ENCODE measurements at places on chromosomes 2 and 18.

DNA sequence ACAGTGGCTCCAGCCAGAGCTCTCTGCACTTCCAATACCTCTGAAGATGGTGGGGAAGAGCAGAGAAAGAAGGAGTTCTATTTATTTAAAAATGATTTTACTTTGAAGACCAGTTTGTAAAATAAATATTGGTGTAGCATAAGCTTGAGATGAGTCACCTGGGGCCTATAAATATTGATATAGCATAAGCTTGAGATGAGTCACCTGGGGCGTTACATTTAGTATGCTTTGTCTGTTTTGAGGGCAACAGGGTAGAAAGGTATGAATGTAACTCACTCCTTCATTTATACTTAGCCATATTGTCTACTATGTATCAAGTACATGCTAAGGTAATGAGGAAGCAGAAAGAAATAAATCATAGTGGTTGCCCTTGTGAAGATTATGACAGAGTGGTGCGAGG is 7.7 kb upstream of the SULT1C4 start:
- H3K36me3 ChIP-seq: no peaks in the 10 kb centered on the region
- no peaks in the 10 kb centered on the region for H3K4me1 ChIP-seq
- DNase-seq: no peak
- H3K4me3 ChIP-seq: no peak overlapping the region
- H3K27me3 ChIP-seq: no peaks in the 10 kb centered on the region

GRCh38 chr2:235841863-235842262 is 326.3 kb downstream of the GBX2 start:
- no peak overlapping the region for H3K4me3 ChIP-seq
- no peak for DNase-seq
- no peaks in the 10 kb centered on the region for H3K4me1 ChIP-seq
- no peaks in the 10 kb centered on the region for H3K27me3 ChIP-seq
- no peak overlapping the region for H3K27ac ChIP-seq

- no peaks in the 10 kb centered on the region for H3K4me1 ChIP-seq
- no peak overlapping the region for H3K27ac ChIP-seq
- no peak for DNase-seq
- no peak overlapping the region for H3K4me3 ChIP-seq
- H3K27me3 ChIP-seq: peaks cover 5% of the 10 kb centered on the region
Observed at GRCh38 chr2:204407204-204408014, 137.9 kb upstream of the PARD3B start.

DNA sequence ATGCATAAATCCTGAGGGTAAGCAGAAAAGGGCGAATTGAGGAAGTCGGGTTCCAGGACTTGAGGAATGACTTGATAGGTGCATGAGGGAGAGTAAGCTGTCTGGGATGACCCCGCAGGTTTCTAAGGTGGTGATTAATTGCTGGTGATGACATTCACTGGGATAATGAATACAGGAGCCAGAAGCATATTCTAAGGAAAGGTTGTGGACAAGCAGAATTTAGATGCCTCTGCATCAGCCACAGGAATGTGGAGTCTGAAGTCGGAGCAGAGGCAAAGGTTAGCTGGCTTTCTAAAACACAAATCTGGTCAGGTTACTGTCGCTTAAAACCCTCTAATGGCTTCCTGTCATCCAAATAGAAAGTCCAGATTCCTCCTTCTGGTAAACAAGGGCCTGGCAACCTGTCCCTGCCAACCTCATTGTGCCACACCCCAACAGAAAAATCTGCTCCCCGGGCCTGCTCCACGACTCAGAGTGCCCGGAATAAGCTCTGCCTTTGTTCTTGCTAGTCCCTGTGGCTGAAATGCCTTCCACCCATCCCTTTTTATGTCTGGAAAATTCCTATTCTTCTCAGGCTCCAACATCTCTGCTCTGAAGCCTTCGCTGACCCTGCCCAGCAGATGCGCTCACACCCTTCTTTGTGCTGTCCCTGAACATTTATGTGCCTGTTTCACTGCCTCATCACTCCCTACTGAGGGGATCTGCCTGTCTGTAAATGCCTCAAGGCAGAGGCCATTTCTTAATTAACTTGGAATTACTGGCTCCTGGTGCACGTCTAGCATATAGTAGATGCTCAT is 11.3 kb upstream of the TMEM214 start:
- no peak overlapping the region for H3K27ac ChIP-seq
- H3K4me1 ChIP-seq: no peaks in the 10 kb centered on the region
- H3K36me3 ChIP-seq: no peaks in the 10 kb centered on the region
- H3K4me3 ChIP-seq: no peak overlapping the region

GRCh38 chr2:8693157-8693821 is 11.4 kb downstream of the ID2 start:
- H3K4me3 ChIP-seq: no peak overlapping the region
- H3K4me1 ChIP-seq: peaks cover 4% of the 10 kb centered on the region
- peak; percentile 60 for DNase-seq
- H3K27me3 ChIP-seq: peaks cover 25% of the 10 kb centered on the region

DNA sequence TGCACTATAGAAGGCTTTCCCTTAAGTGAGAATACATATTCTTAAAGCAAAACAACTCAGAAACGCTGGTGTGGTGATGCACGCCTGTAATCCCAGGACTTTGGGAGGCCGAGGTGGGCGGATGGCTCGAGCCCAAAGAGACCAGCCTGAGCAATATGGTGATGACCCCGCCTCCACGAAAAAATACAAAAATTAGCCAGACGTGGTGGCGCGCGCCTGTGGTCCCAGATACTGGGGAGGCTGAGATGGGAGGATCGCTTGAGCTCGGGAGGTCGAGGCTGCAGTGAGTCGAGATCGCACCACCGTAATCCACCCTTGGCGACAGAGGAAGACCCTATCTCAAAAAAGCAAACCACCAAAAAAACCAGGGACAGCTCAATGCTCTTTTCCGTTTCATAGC is 750 bp upstream of the CCDC150 start:
- peak overlapping the region; percentile 88 for H3K4me3 ChIP-seq
- H3K27ac ChIP-seq: no peak overlapping the region
- DNase-seq: no peak

DNA sequence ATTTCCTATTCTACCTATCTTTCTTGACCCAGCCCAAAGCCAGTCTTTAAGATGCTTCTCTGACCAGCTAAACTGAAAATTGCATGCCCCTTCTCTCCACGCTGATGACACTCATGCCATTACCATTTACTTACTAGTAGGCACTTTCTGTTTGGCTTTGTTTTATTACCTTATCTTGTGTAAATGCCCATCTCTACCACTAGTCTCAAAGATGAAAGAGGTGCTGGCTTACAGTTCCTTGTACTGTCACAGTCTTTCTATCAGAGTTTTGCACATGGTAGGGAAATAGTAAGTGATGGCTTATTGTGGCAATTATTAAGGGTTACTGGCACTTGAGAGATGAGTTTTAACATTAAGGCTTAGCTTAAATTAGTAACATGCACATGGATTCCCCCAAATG is 352.1 kb downstream of the RBM43 start:
- no peaks in the 10 kb centered on the region for H3K36me3 ChIP-seq
- no peak overlapping the region for H3K4me3 ChIP-seq
- no peak overlapping the region for H3K27ac ChIP-seq
- DNase-seq: no peak
- no peaks in the 10 kb centered on the region for H3K27me3 ChIP-seq
- H3K4me1 ChIP-seq: no peaks in the 10 kb centered on the region

GRCh38 chr2:127145280-127145895 is 38.4 kb upstream of the BIN1 start:
- peaks cover 7% of the 10 kb centered on the region for H3K27me3 ChIP-seq
- no peaks in the 10 kb centered on the region for H3K36me3 ChIP-seq
- no peaks in the 10 kb centered on the region for H3K4me1 ChIP-seq
- no peak overlapping the region for H3K27ac ChIP-seq

- H3K4me1 ChIP-seq: no peaks in the 10 kb centered on the region
- no peaks in the 10 kb centered on the region for H3K36me3 ChIP-seq
- no peaks in the 10 kb centered on the region for H3K27me3 ChIP-seq
- DNase-seq: no peak
- no peak overlapping the region for H3K27ac ChIP-seq
- H3K4me3 ChIP-seq: no peak overlapping the region
Observed at GRCh38 chr18:4119127-4119648, 335.9 kb downstream of the DLGAP1 start.

GRCh38 chr2:234095301-234095700 is 44.8 kb downstream of the SPP2 start:
- H3K4me3 ChIP-seq: no peak overlapping the region
- H3K36me3 ChIP-seq: peaks cover 4% of the 10 kb centered on the region
- H3K27ac ChIP-seq: no peak overlapping the region

DNA sequence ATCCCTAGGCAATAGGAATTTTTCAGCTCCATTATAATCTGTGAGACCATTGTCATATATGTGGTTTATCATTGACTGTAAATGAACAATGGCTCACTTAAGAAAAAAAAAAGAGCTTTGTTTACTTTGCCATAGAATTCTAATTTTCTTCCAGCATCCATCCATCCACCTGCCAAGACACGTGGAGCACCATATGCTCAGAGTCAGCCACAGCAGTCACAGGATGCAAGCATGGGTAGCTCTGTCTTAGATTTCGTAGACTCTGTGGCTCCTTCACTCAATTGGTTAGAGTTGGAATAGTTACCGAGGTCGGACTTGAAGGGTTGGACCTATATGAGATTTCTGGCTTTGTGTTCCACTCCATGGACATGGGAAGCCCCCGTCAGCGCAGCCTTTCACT is 75.6 kb downstream of the COA5 start:
- no peak for DNase-seq
- H3K36me3 ChIP-seq: peaks cover 63% of the 10 kb centered on the region
- H3K27me3 ChIP-seq: no peaks in the 10 kb centered on the region
- H3K27ac ChIP-seq: no peak overlapping the region
- H3K4me3 ChIP-seq: no peak overlapping the region

DNA sequence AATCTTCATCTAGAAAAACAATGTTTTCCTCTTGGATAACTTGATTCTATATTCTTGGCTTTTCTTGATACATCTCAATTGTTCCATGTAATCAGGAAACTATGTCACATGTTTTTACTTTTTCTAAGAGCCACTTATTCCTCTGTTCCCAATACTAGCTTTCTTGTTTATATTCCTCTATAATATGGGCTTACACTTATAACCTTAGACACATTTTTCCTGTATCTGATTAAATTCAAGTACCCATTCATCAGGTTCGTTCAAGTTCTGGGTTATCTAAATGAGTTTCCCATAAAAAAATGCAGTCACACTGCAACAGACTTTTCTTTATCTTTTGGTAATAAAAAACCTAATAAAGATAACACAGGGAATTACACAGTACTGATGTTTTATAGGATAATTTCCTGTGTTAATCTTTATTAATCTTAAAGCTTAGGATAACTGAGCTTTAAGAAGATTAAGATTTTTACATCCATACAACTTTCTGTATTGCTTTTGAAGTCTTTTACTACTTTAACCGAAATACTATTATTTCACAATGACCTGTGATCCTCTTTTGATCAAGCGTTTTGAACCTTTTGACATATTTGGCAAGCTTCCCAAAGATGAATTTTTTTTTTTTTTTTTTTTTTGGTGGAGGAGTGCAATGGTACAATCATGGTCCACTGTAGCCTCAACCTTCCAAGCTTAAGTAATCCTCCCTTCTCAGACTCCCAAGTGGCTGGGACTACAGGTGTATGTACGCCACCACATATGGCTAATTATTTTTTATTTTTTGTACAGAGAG is 44.3 kb upstream of the C2orf66 start:
- no peak overlapping the region for H3K27ac ChIP-seq
- no peaks in the 10 kb centered on the region for H3K27me3 ChIP-seq
- peaks cover 35% of the 10 kb centered on the region for H3K36me3 ChIP-seq
- DNase-seq: no peak
- peaks cover 9% of the 10 kb centered on the region for H3K4me1 ChIP-seq

DNA sequence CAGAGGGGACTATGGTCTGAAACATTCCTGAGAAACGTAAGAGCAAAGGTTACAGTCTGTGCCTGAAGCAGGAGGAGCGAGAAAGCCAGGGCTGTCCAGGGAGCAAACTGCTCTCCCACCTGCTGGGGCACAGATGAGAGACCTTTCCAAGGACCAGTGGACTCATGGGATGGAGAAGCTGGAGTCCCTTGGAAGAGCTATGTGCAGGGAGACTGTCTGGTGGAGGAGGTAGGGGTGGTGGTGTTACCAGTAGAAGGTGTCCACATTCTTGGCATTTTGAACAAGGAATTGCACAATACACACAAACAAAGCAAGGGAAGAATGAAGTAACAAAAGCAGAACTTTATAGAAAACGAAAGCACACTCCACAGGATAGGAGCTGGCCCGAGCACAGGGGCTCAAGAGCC is 97.9 kb upstream of the CYRIA start:
- H3K4me3 ChIP-seq: no peak overlapping the region
- no peak overlapping the region for H3K27ac ChIP-seq
- H3K36me3 ChIP-seq: no peaks in the 10 kb centered on the region
- H3K27me3 ChIP-seq: no peaks in the 10 kb centered on the region

DNA sequence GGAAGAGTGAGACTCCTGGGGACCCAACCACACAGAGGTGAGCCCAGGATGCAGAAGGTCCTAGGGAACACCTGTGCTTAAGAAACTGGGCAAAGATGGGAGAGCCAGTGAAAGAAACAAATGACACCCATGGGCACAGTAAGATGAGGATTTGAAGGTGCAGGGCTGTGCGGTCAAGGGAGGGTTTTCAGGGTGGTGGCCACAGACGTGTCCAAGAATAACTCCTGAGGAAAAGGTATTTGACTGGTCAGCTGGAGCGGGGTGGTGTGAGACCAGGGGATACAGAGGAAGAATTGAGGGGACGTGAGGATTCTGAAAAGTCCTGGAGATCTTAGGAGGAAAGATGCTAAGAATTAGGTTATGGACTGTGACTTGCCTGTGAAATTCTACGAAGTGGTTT is 142.9 kb downstream of the TMEM163 start:
- H3K27me3 ChIP-seq: no peaks in the 10 kb centered on the region
- no peak for DNase-seq
- H3K4me1 ChIP-seq: no peaks in the 10 kb centered on the region
- H3K4me3 ChIP-seq: no peak overlapping the region
- no peak overlapping the region for H3K27ac ChIP-seq

DNA sequence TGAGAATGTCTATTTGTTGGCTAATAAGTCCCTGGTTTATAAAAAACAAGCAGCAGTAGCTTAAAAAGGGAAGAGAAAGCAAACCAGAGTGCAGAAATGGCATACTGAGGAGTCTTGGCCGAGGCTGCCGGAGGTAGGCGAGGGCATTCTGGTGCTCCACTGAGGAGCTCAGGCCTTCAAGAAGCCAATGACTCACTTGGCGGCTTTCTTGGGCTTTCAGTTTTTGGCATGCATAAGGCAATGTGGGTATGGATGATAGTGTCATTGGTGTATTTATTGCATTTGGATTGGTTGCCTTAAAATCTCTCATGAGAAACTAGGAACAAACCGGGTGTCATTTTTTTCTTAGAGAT is 119.6 kb upstream of the ARL5A start:
- no peaks in the 10 kb centered on the region for H3K36me3 ChIP-seq
- H3K27ac ChIP-seq: no peak overlapping the region
- no peak overlapping the region for H3K4me3 ChIP-seq

DNA sequence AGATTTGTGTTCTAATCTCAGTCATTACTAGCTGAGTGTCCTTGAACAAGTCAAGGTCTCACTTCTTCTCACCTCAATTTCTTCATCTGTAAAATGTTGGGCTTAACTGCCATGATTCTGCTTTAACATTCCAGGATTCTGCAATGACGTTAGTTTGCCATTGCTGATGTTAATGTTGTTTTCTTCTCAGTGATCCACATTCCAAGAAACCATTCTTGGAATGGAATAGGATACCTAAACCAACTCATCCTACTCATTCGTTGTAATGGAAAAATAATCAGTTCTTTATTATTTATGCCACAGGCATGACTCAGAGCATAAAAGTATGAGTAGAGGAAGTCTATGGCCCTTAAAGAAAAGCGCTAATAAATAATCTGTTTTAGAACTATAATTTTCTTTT is 140.2 kb upstream of the ETAA1 start:
- no peaks in the 10 kb centered on the region for H3K36me3 ChIP-seq
- no peak for DNase-seq
- no peaks in the 10 kb centered on the region for H3K27me3 ChIP-seq
- H3K27ac ChIP-seq: no peak overlapping the region
- no peak overlapping the region for H3K4me3 ChIP-seq
- no peaks in the 10 kb centered on the region for H3K4me1 ChIP-seq

All from activated CD8-positive, alpha-beta T cell treated with anti-CD3 and anti-CD28 coated beads, Interleukin-2, amount 10 ng/mL, durations not matched to agents 7 days and 5 days (primary cell).